ENCODE measurements at places on chromosomes 11 and 22. TPM values are rescaled to one million over a fixed set of nuclear protein-coding genes. Genes with fewer than 3 reads are reported as not detected.

- no peaks in the 10 kb centered on the region for H3K27me3 ChIP-seq
- H3K4me1 ChIP-seq = no peaks in the 10 kb centered on the region
- no peaks in the 10 kb centered on the region for H3K36me3 ChIP-seq
- no peak overlapping the region for H3K27ac ChIP-seq
Observed at GRCh38 chr11:16871368-16871767, 132.9 kb downstream of the C11orf58 start.

GRCh38 chr22:22546490-22546889, 12.6 kb downstream of the PRAME start:
- peak overlapping the region; percentile 12 for H3K27ac ChIP-seq
- peak; percentile 32 for DNase-seq
- no peaks in the 10 kb centered on the region for H3K36me3 ChIP-seq
- no peak overlapping the region for H3K4me3 ChIP-seq
- no peaks in the 10 kb centered on the region for H3K27me3 ChIP-seq
- H3K4me1 ChIP-seq = peaks cover 29% of the 10 kb centered on the region

NXPE2 gene
- polyA plus RNA-seq = not detected

DNA sequence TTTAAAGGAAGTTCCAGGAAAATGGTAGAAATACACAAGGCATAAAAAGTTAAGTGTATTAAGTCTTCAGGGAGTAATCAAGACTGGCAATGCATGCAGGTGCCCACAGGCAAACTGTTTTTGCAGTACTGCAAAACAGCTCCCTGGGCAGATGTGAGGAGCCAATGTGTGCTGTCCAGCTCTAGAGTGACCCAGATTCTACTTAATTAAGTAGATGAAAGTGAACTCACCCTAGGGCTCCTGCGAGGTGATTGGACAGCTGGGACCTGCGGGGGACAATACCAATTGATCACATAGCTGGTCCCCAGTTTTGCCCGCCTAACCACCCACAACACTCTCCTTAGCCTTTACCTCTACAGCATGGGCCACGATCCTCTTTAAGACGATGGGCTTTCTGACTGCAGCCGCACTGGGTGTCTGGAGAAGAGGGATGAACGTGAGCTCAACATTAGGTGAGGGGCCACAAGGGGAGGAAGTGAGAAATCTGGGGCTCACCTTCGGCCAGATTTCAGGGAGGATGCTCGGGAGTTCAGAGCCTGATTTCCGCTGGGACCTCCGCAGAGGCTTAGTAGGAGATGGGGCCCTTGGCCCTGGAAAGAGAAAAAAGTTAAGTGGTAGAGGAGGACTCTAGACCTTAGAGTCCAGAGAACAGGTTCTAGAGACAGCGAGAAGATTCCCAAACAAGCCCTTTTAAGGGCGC, 556 bp downstream of the CDCA5 start:
- peaks cover 33% of the 10 kb centered on the region for H3K4me1 ChIP-seq
- peak overlapping the region; percentile 92 for H3K27ac ChIP-seq
- no peaks in the 10 kb centered on the region for H3K27me3 ChIP-seq
- peak overlapping the region; percentile 84 for H3K4me3 ChIP-seq

DNA sequence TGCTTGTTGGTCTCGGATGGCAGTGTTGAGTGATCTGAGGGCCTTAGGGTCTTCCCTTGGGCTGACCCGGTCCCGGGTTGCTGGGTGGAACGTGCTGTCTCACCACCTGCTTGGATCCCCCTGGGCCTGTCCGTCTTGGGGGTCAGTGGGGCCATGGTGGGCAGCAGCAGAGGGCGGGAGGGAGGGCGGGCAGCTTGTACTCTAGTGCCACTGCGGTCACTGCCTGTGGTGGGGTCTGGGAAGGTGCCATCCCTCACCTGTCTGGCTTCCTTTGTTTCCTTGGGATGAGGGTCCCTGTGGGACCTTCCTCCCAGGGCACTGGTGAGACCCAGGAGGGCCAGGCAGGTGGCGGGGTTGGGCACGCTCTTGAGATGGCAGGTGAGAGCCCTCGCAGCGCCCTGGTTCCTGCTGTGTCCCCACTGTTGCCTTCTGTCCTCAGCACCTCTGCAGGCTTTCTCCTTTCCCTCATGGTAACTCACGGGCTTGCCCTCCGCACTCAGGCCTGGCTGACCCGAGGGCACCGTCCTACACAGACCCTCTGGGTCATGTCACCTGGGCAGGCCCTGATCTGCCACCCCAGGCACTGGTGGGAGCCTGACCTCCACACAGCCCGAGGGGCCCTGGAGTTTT, 34.2 kb downstream of the TBC1D22A start:
- no peak overlapping the region for H3K4me3 ChIP-seq
- H3K27me3 ChIP-seq = no peaks in the 10 kb centered on the region
- DNase-seq = no peak
- peaks cover 92% of the 10 kb centered on the region for H3K36me3 ChIP-seq
- peak overlapping the region; percentile 30 for H3K27ac ChIP-seq

DNA sequence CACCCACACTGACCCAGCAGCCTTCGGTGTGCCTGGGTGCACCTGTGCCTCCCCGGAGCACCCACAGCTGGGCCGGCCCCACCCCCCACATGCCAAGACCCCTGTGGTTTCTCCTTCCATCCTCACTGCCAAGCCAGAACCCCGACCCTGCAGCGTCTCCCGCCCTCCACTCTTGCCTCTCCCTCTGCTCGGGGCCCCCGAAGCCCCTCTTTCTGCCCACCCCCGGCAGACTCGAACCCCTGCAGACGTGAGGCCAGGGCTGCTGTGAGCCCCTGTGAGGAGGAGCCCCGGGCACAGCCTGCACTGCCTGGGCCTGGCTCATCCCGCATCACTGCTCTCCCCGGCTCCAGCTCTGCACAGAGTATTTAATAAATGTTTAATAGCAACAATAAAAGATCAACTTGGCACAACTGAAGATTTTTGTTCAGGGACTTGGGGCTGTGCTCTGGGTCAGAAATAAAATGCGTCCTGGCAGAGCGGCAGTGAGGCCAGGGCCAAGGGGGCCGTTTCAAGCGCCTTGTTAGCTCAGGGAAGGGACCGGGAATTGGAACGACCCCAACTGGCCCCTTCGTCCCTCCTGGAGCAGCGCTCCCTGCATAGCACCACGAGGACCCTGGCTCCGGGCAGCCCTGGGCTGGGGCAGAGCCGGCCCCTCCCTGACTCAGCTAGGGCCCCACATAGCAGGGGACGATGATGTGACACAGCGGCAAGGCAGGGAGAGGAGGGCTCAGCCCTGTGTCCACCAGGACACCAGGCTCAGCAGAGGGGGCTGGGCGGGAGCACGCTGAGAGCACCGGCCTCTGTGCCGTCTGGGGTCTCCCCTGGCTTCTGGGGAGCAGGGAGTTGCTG, 520.8 kb downstream of the BRD1 start:
- H3K4me3 ChIP-seq = no peak overlapping the region
- H3K4me1 ChIP-seq = no peaks in the 10 kb centered on the region
- H3K27ac ChIP-seq = no peak overlapping the region
- no peaks in the 10 kb centered on the region for H3K36me3 ChIP-seq

DNA sequence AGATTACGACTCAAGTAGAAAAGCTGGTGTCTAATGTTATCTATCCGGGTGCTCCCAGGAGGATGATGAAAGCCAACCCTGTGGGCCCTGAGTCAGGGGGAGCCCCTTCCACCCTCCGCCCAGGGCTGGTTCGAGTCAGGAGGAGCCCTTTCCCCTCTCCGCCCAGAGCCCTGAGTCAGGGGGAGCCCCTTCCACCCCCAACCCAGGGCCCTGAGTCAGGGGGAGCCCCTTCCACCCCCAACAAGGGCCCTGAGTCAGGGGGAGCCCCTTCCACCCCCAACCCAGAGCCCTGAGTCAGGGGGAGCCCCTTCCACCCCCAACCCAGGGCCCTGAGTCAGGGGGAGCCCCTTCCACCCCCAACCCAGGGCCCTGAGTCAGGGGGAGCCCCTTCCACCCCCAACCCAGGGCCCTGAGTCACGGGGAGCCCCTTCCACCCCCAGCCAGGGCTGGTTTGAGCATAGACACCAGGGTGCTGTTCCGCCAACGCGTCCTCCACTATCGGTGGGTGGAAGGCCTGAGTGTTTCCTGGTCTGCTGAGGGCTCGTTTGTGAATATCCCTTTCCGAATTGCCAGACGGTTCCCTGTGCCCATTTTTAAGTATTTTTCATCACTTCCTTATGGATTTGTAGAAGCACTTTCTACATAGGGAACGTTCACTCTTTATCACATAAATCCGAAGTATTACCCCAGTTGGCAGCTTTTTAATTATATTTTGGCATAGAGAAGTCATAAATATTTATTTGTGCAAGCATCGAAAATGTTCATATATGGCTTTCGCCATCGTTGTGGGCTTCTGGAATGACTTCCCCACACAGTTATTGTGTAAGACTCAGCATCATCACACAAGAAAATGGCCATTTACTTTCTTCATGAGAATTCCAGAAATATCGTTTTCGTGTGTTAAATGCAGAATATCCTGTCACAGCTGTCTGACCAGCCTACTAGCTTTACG, 380.6 kb downstream of the BRD1 start:
- DNase-seq = no peak
- no peaks in the 10 kb centered on the region for H3K36me3 ChIP-seq
- H3K27ac ChIP-seq = no peak overlapping the region
- no peaks in the 10 kb centered on the region for H3K4me1 ChIP-seq
- H3K27me3 ChIP-seq = no peaks in the 10 kb centered on the region

GRCh38 chr22:33919391-33920196, 682 bp downstream of the LARGE1 start:
- no peaks in the 10 kb centered on the region for H3K36me3 ChIP-seq
- H3K4me3 ChIP-seq = no peak overlapping the region
- peaks cover 67% of the 10 kb centered on the region for H3K27me3 ChIP-seq
- no peak overlapping the region for H3K27ac ChIP-seq
- peaks cover 20% of the 10 kb centered on the region for H3K4me1 ChIP-seq
- peak; percentile 7 for DNase-seq

DNA sequence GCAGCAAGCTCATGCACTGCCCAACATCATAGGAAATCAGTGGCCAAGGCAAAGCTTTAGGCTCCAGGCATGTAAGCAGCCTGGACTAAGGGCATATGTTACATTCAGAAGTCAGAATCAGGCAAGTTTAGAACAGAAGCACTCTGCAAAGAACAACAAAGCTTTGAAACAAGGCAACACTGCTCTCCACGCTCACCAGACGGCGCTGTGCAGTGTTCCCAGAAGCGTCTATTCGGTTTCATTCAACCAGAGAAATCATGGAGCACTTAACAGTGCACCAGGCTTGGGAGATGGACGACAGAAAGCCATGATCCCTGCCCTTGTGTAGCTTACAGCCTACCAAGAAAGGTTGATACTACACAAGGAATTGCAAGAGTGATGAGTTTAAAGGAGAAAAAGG, 555.8 kb downstream of the BUD13 start:
- H3K4me3 ChIP-seq = no peak overlapping the region
- H3K27me3 ChIP-seq = no peaks in the 10 kb centered on the region
- H3K4me1 ChIP-seq = no peaks in the 10 kb centered on the region
- DNase-seq = peak; percentile 1
- H3K27ac ChIP-seq = no peak overlapping the region

- H3K36me3 ChIP-seq = peaks cover 38% of the 10 kb centered on the region
- DNase-seq = peak; percentile 85
- H3K4me1 ChIP-seq = peaks cover 71% of the 10 kb centered on the region
- H3K27me3 ChIP-seq = no peaks in the 10 kb centered on the region
Observed at GRCh38 chr22:36156515-36157419, 3.8 kb downstream of the APOL3 start.

LRRC56 gene
- 0.43 TPM for polyA plus RNA-seq

DNA sequence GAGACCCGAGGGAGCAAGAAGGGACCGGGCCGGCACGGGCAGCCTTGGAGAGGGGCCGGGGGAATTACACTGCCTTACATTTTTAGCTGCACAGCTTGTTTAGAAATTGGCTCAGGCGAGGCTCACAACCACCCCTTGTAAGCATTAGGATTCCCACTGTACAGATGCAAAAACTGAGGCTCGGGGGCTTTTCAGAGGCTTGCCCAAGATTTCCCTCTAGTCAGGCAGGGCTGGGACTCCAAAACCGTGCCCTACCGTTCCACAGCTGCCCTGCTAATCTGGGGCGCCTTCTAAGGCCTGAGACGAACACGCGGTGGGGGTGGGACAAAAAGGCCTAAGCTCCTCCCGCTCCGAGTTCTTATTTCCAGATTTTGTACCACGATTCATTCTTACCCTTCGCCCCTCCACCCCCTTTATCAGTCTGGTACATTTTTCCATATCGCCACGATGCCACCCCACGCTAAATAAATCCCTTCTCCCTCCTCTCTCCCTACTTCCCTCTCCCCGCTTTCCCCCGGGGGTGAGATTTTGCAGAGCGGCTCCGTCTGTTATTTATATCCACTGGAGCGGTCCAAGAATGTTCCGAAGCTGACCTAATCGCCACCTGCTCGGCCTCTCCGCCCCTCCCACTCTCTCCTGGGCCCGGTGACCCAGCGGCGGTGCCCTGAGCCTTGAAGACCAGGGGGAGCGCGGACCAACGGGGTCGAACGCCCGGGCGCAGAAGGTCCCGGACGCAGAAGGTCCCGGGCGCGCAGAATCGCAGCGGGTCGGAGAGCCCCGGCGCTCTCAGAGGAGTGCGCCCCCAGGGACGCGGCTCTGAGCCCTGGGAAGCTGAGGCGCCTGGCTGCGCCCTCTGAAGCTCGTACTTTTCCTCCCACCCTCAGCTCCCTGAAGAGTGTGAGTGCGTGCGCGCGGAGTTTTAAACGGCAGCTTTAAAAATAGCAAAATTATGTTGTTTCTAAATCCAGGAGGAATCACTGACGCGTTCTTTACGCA, 764 bp upstream of the PACSIN3 start:
- no peak for DNase-seq
- H3K36me3 ChIP-seq = no peaks in the 10 kb centered on the region
- H3K4me3 ChIP-seq = peak overlapping the region; percentile 28

LRRC10B gene
- not detected for polyA plus RNA-seq

DNA sequence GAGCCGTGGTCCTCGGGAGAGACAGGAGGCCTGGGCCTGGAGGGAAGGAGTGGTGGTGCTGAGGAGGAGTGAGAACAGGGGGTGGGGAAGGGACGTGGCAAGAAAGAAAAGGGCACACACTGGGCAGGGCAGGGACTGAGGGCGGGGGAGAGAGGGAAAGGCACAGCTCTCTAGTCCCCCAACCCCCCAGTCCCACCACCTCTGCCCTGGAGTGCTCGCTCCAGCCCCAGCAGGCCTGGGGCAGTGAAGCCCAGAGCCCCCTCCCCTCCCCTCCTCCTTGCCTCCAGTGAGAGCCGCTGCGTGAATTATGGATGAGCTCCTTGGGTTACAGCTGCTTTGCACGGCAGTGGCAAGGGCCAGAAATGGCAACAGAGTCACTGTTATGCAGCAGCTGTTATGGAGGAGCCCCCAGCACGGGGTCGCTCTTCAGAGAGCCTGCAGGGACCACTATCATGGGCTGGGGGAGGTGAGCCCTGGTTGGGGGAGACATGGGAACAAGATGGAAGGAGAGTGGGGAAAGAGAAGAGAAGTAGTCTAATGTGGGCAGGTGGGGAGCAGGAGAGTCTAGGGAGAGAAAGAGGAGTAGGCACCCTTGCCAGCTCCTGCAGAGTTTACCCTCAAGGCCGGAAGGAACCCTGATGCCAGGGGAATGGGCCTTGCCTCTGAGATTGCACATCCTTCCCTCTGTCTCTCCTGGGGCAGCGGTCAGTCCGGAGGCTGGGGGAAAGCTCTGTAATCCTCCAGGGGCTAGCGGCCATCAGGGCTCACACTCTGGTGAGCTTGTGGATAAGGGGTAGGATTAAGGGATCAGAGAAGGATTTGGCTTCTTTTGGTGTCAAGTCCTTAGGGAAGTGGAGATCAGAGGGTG, 3.6 kb downstream of the RTN4RL2 start:
- no peak overlapping the region for H3K4me3 ChIP-seq
- H3K36me3 ChIP-seq = no peaks in the 10 kb centered on the region
- DNase-seq = no peak

SAA4 gene
- polyA plus RNA-seq = not detected

GRCh38 chr11:86459682-86460460, 85.2 kb downstream of the CCDC81 start:
- no peak for DNase-seq
- no peaks in the 10 kb centered on the region for H3K27me3 ChIP-seq
- peaks cover 2% of the 10 kb centered on the region for H3K4me1 ChIP-seq
- H3K4me3 ChIP-seq = no peak overlapping the region
- H3K36me3 ChIP-seq = no peaks in the 10 kb centered on the region
- H3K27ac ChIP-seq = no peak overlapping the region

All from CD14-positive monocyte (primary cell).